Urinary bladder (tissue), 4 donors: ENCODE measurements at places on chromosomes 1 and 21. TPM values are rescaled to one million over a fixed set of nuclear protein-coding genes. Genes with fewer than 3 reads are reported as not detected.

GRCh38 chr1:248140846-248141245 is 4.1 kb upstream of the OR2M5 start:
- no peak for DNase-seq

RNU1-2 gene
- total RNA-seq = under 0.01 TPM

HTR6 gene
- not detected for total RNA-seq

CREG1 gene
- 68.6 TPM for total RNA-seq

GRCh38 chr1:54001591-54001990 is 16.4 kb downstream of the LDLRAD1 start:
- no peak for DNase-seq

GRCh38 chr1:54317084-54317483 is 89.1 kb downstream of the SSBP3 start:
- no peak for DNase-seq
